Activated T-cell treated with anti-CD3 and anti-CD28 coated beads, Interleukin-2, amount 50 U/mL, for 24 hours (primary cell): ENCODE measurements at places on chromosomes 16 and 17.

GRCh38 chr17:72393553-72393952 is 272.7 kb downstream of the SOX9 start:
- no peak for DNase-seq

DNA sequence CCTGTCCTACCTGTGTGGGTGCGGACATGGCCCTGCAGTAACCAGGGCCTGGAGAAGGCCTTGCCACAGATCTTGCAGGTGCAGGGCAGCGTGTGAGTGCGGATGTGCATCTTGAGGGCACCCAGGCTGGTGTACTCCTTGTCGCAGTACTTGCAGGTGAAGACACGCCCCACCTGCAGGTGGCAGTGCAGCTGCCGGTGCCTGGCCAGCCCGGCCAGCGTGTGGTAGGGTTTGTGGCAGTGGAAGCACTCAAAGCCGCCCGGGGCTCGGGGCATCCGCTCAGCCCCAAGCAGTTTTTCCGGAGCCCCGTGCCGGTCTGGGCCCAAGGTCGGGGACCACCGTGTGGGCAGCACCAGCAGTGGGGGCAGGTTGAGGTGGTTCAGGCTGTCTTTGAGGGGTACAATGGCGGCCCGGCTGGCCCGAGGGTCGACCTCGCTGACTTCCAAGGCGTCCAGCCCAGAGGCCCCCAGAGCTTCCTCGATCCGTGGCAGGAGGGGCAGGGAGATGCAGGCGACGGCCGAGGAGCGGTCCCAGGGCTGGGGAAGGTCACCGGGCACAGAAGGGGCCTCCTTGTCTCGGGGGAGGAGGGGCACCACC is 5.1 kb downstream of the SNAI3 start:
- DNase-seq: peak; percentile 65

GRCh38 chr17:56867948-56868376 is 34.0 kb downstream of the DGKE start:
- no peak for DNase-seq

GRCh38 chr16:89952551-89952950 is 4.0 kb downstream of the DEF8 start:
- DNase-seq: no peak

GRCh38 chr16:73170612-73171038 is 122.7 kb upstream of the ZFHX3 start:
- DNase-seq: no peak

DNA sequence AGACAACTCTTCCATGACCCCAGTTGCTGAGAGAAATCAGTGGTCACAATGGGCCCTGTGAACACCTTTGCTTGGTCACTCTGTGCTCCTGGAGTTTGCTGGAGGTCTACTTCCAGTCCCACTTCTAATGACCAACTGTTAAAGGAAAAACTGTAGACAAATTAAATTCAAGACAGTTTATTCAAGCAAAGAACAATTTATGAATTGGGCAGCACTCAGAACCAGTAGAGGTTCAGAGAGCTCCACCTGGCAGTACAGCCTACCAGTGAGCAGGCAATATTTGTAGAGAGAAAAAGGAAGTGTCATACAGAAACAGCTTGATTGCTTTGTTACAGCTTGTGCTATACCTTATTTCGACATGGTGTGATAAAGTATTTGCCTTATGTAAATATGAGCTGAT is 116.5 kb downstream of the HS3ST3B1 start:
- no peak for DNase-seq
